ENCODE measurements at places on chromosomes 2 and 18.

DNA sequence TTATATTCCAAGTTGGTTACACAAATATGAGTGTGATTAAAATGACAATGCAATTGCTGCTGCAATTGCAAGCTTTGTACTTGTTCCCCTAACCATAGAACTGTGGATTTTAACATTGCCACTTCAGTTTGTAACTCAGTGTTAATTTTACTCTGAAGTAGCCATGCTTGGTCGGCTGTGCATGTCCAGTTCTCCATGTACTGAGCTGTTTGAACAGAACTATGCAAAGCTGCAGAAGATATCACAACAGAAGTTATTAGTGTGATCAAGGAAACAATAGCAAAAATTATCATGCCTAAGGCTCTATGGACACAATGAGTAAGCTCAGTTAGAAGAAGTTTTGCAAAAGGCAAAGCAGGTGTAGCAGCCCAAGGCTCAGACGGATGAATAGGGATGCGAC is 45.3 kb downstream of the CXCR4 start:
- no peak for DNase-seq

GRCh38 chr18:9766076-9766481 is 58.0 kb downstream of the RAB31 start:
- DNase-seq, result no peak

DNA sequence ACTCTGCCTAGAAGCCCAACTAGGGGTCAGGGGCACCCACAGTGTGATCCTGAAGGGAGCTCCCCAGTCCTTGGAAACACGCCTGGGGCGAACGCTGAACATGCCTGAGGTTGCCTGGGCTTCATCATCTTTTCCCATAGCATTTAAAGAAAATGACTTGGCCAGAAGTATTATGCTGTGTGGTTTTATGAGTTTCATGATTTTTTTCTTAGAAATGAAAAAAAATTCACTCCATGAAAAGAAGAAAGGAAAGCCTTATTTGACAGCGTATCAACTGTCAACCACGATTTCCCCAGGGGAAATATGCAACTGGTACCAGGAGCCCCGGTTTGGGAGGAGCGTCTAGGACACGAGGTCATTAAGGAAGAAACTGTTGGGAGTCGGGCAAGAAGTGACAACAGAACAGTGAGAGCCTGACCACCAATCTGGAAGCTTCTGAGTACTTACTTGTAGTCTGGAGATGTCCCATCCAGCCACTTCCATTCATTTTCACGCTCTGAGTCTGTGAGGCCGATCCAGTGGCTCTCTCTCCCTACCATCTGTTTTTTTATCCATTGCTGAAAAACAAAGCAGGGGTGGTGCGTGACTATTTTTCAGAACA is 63.5 kb upstream of the THOC1 start:
- DNase-seq, result no peak

- no peak for DNase-seq
These were observed 40.3 kb downstream of the KCNS3 start for GRCh38 chr2:17918789-17919188.

DNA sequence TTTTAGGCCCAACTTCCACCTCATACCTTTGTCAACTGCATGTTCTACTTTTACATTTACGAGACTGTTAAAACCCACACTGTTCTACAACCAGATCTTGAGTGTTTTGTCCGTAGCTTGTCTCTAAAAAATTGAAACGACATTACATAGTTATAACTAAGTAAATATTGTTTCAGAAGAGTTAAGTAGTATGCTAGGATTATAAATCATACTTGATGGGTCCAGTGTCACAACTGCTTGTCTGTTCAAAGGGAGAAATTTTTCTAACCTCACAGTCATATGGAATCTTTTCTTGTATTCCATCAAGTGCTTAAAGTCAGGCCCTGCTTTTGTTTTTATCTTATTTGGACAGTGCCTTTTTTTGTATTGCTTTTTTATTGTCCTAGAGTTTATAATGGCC is 4.3 kb downstream of the GMCL1 start:
- no peak for DNase-seq

DNA sequence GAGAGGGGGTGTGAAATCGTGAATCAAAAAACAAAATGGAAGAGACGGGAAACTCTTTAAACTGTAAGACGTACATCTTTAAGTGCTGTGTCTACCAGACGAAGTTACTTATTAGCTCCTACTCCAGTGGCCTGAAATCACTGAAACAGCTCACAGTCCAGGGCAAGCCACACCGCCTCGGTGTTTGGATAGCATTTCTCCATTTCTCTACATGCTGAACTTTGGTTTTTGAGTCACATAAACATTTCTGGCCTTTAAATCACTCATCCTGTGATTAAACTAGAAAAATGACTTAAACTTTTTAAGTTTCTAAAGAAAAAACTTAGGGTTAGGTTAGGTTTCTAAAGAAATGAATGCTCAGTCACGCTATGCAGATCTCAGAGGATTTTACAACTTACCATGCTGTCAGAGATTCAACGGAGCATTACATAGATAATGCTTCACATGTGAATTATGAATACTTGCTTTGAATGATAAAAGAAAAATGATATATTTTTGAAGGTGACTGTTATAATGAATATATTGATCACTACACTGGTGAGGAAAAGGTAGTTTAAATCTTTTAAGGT is 138.4 kb downstream of the MBP start:
- no peak for DNase-seq

DNA sequence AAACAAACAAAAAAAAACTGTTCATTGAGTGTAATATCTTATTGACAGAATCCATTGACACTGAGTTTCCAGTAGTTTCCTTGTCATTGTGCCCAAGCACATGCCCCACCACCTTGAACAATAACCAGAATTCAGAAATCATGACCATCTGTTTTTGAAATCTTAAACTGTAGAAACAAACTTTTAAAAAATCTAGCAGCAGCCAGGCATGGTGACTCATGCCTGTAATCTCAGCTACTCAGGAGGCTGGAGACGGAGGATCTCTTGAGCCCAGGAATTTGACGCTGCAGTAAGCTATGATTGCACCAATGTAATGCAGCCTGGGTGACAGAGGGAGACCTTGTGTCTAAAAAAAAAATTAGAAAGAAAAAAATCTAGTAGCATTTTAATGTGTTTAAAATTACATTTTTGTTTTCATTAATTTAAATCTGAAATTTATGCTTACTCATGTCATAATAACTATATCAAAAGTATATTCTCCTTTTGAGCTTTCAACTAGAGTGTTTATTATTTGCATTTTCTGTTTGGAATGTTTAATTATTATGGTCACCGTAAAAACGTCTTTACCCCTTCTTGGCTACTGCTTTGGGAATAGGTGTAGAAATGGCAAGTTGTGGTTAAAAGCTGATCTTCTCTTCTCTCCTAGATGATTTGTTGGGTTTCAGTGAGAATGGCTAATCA is 25.2 kb upstream of the STON1 start:
- DNase-seq, result no peak

GRCh38 chr18:574865-575645 is 5.1 kb upstream of the CETN1 start:
- no peak for DNase-seq

GRCh38 chr2:8644605-8645175 is 37.2 kb upstream of the ID2 start:
- DNase-seq, result no peak

DNA sequence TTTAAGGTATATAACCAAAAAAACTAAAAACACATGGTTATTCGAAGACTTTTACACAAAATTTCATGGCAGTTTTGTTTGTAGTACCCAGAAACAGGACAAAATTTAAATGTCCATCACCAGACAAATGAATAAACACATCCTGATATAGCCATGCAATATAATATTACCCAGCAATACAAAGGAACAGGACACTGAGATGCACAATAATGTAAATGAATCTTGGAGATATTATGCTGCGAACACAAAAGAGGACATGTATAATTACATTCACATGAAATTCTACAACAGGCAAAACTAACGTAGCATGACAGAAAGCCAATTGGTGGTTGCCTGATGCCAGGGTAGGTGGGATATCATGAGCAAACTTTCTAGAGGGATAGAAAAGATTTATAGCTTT is 92.4 kb upstream of the OTX1 start:
- DNase-seq, result no peak

- DNase-seq, result no peak
These were observed 51.7 kb upstream of the SMIM21 start for GRCh38 chr18:75478996-75479880.

- no peak for DNase-seq
These were observed 55.4 kb downstream of the EPAS1 start for GRCh38 chr2:46352621-46353020.

GRCh38 chr2:10242998-10243925 is 59.4 kb upstream of the HPCAL1 start:
- no peak for DNase-seq

DNA sequence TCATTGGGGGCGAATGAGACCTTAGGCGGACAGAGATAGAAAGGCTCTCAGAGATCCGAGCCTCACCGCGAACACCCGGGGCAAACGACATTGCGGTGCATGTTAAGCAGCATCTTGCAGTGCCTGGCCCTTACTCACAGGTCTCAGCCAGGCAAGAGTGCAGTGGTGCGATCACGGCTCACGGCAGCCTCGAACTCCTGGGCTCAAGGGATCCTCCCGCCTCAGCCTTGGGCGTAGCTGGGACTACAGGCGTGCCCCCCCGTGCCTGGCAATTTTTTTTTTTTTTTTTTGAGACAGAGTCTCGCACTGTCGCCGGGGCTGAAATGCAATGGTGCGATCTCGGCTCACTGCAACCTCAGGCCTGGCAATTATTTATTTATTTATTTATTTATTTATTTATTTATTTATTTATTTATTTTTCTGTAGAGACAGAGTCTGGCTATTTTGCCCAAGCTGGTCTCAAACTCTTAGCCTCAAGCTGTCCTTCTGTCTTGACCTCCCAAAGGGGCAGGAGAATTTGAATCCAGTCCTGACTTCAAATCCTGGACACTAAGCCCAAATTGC is 1.3 kb downstream of the LAMA3 start:
- no peak for DNase-seq

DNA sequence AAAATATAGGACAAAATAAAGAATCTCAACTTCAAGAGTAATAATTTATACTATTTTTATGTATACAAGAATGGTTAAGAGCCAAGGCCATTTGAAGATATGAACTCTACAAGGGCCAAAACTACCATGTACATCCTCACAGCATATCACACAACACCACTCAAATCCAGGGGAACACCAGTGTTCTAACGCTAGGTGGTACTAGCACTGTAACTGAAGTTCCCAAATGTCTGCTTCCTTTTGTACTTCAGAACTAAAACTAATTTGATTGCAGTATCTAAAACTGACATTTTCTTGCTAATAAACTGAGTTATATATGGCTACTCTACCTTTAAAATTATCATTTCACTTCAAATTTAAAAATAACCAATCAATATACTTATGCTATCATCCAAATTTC is 47.0 kb downstream of the REV1 start:
- no peak for DNase-seq

DNA sequence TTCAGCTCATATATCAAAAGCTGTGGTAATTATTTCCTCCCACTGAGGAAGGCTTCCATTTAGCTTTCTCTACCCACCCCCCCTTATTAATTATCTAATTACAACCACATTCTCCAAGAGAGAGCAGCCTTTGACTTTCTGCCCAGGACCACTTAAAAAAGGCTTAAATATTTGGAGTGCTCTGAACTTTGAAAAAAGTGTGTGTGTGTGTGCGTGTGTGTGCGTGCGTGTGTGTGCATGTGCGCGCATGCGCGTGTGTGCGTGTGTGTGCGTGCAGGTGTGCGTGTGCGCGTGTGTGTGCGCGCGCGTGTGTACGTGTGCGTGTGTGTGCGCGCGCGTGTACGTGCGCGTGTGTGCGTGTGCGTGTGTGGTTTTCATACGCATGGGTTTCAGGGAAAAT is 57.8 kb downstream of the TWIST2 start:
- DNase-seq, result no peak

- DNase-seq, result no peak
These were observed 148.3 kb upstream of the KLHL14 start for GRCh38 chr18:32920796-32921787.

DNA sequence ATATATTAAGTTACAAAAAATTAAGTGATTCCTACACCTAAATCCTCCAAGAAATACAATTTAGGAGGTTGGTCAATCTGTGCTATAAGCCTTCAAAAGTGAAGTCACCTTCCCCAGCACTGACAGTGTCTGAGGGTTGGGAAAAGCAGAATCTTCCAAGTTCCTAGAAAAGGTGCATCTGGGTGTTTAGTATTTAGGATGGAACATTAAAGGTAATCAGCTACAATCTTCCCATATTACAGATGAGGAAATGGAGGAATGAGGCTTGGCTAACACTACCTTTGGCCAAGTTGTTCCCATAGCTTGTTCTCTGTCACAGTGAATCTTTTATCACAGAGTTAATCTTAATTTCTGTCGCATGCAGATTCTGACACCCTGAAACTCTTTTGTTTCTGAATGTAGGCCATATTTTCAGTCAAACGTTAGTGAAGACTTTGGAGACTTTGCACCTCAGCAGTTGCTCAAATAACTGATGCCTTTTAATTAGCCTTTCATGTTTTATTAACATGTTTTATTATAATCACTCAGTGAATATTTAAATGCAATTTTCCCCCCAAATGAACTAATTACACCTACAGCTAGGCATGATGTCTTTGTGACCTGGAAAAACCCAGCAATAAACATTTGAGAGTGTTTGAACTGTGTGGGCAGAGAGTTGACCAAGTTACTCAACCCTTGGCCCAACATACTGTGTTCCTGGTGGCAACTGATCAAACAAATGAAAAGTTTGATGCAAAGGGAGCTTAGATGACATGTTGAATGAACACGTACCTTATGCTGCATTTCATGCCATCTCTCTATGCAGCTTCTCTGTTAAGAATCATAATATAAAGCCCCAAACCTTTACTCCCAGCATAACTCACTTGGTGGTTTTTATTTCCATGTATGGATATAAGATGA is 17.6 kb downstream of the FN1 start:
- DNase-seq, result no peak

- DNase-seq, result no peak
These were observed 39.5 kb downstream of the ORC4 start for GRCh38 chr2:147980940-147981528.

- DNase-seq, result no peak
These were observed 1.6 kb downstream of the SERPINB8 start for GRCh38 chr18:63971320-63972001.

GRCh38 chr2:98710734-98711133 is 20.2 kb downstream of the MGAT4A start:
- DNase-seq, result no peak

GRCh38 chr18:49959176-49959575 is 145.8 kb upstream of the ACAA2 start:
- DNase-seq, result no peak

DNA sequence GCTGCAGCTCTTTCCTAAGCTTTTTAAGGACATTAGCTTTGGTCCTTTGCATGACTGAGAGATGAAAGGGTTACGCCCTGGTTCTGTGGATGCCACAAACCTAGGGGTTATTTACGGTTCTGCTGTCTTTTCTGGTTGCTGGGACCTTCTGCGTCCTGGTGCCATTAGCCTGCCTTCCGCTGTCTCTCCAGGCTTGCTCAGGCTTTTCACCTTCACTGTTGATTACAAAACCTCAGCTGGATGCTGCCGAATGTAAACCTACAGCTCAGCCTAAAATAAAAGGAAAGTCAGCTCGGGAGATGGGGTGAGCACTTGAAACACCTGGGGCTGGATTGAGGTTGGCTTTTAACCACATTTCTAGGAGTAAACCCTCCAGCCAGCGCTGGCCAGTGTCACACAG is 130.9 kb upstream of the ARHGAP28 start:
- DNase-seq, result no peak
